Naive thymus-derived CD8-positive, alpha-beta T cell (primary cell): ENCODE measurements at places on chromosomes 1 and 21.
A peak's percentile ranks its signal among the peaks of the same experiment; 100 is the strongest.

DNA sequence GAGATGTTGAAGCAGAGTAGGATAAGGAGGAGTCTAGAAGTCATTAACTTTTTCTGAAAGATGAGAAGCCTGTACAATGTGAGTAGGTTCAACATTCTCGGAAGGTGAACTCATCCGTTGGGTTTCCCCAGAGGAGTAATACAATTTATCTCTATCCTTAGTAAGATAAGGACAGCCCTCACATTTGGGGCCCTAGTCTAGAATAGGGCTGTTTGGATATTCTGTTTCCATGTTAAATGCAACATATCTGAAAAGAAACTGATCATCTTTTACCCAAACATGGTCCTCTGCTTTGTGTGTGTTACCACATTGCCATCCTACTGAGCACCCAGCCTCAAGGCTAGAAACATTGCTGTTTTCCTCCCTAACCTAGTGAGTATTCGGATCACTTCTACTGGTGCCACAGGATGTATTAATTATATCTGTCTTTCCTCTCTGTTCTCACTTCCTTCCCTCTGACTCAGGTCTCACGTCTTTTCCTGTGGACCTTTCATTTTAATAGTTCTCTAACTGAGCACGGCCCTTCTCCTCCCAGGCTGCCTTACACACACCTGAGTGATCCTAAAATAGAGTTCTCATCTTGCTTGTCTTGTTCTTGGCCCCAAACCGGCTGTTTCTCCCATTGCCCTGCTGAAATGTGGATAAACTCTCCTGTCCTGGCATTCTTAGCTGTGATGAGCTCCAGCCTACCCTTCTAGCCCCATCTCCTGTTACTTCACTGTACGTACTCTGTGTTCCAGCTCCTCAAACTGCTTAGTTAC is 91.7 kb downstream of the CDC14A start:
- DNase-seq, result peak; percentile 23

DNA sequence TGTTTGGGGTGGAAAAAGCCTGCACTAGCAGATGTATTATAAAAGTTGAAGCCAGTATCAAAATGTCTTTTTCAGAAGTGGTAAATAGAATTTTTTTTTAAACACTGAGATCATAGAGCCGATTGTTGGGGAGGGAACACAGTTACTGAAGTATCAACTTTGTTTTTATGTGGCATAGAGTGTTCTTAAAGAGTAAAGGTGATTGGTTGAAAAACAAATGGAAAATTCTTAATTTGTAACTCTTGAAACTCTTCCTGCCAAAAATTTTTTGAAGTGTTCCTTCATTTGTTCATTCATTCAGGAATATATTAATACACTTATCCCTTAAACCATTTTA is 83.3 kb downstream of the DISP1 start:
- DNase-seq, result no peak

DNA sequence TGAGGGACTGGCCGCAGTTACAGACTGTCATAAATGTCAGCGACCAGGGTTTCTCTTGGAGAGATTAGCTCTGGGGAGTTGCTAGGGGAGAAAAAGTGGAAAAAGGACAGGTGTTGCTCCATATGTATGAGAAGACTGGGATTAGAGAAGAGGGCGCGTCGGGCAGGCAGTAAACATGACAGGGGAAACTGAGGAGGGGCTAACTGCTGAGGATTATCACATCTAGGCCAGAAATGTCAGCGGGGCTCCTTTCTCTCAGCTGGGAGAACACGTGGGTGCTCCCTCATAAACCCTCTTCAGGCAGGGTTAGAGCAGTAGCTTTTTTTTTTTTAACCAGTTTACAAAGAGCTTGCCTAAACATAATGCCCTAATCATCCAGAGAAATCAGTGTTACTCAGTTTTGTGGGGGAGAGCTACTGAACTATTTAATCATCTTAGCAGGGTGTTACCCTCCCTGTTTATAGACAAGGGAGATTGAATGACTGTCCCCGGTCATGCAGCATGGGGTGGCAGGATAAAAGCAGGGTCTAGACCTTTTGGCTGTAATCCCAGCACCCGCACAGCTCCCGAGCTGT is 35.2 kb downstream of the ELAPOR1 start:
- DNase-seq, result no peak

DNA sequence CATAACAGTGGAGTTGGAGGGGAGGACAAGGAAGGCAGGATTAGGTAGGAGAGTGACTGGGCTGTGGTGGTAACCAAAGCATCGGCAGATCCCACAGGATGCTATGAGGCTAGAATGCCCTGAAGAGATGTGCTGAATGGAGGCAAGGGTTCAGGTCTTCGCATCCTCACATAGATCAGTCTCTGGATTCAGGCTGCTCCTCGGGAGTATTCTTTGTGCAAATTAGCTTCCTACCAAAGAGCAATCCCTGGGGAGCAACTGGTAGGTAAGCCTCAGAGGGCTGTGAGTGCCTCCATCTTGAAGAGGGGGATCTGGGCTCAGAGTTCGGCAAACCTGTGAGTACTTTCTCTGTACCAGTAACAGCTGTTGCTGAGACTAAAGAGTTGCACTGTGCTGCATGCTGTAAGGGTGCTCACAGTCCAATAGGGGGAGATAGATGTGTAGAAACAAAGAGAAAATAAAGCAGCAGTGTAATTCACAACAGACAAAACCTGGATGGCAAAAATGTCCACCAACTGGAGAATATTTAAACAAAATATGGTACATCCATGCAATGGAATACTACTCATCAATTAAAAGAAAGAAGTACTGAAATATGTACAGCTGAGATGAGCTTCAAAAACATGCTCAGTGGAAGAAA is 322.4 kb upstream of the DEPDC1 start:
- no peak for DNase-seq

- peak; percentile 64 for DNase-seq
Measured at GRCh38 chr1:207822602-207823451, 71.0 kb downstream of the CD46 start.

DNA sequence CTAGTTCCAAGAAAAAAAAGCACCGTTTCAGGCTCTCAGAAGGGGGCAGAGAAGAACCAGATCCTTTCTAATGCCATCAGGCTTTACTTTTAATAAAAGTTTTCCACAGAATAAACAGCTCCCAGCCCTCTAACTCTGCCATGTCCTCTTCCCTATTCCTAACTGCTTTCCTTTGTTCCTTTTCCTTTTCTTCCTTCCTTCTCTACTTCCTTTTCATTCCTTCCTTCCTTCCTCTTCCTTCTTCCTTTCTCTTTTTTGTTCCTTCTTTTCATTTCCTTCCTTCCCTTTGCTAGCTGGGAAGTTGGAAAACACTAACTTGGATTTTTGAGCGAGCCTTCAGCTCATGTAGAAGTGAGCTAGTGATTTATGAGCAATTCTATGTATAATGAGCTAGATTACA is 46.2 kb downstream of the KDM5B start:
- DNase-seq, result no peak

DNA sequence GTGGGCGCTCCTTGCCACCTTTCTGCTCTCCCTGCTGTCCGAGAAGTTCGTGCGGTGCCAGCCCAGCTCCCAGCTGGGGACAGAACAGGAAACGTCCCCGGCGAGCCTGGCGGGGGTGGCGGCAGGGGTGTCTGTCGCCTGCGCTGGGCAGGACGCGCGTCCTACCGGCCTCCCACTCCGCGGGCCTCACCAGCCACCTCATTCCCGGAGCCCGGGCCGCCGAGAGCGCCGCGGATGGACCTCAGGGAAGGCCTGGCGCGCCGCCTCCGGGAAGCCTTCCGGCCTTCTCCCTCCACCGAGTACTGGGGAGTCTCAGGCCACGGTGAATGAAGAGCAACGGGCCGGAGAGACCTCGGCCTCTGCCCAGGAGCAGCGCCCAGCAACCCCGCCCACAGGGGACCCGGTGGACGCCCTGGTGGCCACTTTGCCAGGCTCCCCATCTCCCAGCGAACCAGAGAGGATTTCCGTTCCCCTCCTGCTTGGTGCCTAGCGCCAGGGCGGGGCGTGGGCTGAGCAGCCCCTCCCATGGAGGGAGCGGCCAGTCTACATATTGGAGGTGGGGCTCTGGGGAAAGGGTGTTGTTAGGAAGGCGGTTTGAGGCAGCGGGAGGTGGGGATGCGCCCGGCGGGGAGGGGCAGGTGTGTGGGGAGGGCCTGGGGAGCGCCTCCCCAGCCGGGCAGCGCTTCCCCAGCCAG is 9.5 kb upstream of the TNFRSF14 start:
- peak; percentile 87 for DNase-seq

- DNase-seq, result no peak
Measured at GRCh38 chr1:31183126-31183525, 56.6 kb downstream of the NKAIN1 start.

DNA sequence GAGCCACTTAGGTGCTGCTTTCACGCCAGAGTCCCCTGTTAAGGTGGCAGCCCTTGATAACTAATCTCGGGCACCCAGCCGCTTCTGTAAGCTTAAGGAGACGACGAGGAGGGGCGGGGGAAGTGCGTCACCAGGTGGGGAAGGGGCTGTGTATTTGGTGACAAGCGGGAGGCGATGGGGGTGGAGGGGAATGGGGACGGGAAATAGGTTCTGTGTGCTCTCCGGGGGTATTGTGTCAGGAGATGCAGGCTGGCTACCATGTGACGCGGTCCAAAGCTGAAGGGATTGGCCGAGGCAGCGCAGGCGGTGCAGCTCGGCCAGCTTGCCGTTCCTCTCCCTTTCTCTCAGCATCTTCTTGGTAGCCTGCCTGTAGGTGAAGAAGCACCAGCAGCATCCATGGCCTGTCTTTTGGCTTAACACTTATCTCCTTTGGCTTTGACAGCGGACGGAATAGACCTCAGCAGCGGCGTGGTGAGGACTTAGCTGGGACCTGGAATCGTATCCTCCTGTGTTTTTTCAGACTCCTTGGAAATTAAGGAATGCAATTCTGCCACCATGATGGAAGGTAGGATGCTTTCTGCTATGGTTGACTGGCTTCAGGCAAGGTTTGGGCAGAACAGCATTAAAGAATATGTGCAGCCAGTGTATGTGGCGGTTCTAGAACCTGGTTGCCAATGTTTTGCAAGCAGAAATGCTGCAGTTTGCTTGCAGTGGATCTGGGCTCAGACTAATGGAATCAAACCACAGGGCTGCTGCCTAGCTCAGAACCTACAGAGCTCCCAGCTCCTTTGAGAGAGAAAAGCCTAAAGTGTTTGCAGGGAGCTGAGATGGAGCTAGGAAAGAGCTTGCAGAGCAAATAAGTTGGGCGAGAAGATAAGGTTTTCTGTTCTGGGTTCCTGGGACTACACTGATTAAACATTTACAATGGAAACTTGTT is at the start of gene SGIP1:
Gene SGIP1 (plus strand): TSS at position 350 of the 937 bp plus-strand sequence. CDS start 206 bp downstream, at position 556.
- peak; percentile 6 for DNase-seq

DNA sequence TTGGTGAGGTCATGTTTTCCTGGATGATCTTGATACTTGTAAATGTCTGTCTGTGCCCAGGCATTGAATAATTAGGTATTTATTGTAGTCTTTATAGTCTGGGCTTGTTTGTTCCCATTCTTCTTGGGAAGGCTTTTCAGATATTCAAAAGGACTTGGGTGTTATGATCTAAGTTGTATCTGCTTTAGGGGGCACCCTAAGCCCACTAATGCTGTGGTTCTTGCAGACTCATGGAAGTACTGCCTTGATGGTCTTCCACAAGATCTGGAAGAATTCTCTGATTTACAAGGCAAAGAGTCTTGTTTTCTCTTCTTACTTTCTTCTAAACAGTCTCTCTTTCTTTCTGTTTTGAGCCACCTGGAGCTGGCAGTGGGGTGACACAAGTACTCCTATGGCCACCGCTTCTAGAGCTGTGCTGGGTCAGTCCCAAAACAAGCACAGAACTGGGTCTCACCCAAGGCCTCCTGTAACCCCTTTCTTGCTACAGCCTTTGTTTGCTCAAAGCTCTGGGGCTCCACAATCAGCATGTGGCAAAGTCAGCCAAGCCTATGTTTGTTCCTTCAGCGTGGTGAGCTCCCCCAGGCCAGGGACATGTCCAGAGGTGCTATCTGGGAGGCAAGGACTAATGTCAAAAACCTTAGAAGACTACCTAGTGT is 12.6 kb downstream of the VN1R5 start:
- no peak for DNase-seq

DNA sequence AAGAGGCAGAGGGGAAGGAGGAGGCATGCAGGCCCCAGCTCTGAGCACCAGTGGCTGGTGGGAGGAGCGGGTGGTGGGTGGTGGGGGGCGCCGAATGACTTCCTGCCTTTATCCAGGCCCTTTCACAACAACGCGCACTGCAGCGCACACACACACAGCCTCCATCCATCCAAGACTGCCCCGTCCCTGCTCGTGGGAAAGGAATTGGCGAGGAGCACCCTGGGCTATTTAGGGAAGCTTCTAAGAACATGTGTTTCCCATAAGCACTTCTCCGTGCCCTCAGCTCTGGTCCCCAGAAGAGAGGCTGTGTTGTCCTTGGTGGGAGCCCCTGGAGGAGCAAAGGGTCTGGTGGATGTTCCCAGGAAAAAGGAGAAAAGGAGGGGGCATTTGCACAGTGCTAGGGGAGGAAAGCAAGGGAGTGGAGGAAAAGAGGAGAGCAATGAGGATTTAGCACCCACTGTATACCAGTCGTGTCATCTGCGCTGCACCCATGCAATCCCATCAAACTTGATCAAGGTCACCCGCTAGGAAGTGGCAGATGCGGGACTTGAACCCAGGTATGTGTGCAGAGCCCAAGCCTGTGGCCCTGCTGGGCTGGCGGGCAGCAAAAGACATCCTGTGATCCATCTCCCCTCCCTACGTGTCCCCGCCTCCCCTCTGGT is 28.1 kb downstream of the EPHA2 start:
- DNase-seq, result no peak
